H7 (cell line): ENCODE measurements at places on chromosomes 3 and 15. TPM values are rescaled to one million over a fixed set of nuclear protein-coding genes. Genes with fewer than 3 reads are reported as not detected.

The C3orf22 gene
- not detected in 2 replicates for total RNA-seq

The ABI3BP gene
- total RNA-seq, result 0.03 TPM in 1 of 2 replicates, not detected in the other

The BSN gene
- total RNA-seq, result 0.52 and 1.1 TPM in 2 replicates

DNA sequence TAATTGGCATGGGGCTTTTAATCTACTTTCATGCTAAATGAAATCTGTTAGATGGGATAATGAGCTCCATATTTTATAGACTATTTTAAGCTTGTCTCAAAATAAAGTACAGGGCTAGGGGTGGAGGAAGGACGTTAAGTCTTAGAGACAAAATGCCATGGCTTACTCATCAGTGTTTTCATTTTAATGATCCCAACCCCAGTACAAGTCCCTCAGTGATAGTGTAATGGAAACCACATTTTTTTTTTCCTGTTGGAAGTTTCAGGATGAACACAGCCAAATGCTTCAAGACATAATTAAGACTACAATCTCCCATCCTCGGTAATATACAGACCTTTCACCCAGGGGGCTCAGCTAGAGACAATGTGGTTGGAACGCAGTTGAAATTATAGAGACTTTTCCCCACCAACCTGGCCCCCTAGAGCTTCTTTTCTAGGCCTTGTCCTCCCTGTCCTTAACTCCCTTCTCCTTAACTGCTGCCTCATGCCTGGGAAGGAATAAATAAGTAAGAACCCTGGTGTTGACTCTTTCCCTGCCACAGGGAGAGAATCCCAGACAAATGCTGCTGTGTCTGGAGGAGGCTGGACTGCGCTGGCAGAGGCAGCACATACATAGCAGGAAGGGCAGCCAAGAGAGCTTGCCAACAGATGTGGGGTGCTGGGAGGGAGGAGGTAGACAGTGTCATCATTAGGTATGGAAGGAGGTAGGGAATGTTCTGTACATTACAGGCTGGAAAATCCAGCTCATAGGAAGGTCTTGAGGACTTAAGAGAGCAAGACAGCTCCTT lies 115.4 kb upstream of the ROPN1 start:
- no peak for DNase-seq

DNA sequence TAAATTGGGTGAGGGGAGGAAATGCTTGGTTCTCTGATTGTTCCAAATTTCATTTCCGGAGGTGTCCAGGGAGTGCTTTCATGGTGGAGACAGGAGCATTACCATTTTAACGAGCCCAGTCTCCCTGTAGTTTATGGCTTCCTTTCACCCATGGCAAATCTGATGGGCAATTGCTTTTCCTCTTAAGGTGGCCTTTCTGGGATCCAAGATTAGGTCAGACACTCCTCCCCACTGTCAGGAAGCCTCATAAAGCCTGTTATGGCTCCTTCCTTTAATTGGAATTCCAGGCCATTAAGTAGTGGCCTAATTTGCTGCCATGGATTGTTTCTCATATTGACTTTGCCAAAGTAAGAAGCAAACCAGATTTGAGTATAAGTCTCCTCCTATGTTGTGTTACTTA lies 157.8 kb downstream of the PDCD6IP start:
- DNase-seq, result no peak

GRCh38 chr3:106242781-106243180 lies 374.0 kb upstream of the CBLB start:
- no peak for DNase-seq
